ENCODE measurements at places on chromosomes 7 and 10.

- DNase-seq: no peak
Observed at GRCh38 chr10:124512040-124512428, 50.4 kb downstream of the LHPP start.

- DNase-seq: no peak
Observed at GRCh38 chr10:133226251-133226808, 3.7 kb upstream of the UTF1 start.

DNA sequence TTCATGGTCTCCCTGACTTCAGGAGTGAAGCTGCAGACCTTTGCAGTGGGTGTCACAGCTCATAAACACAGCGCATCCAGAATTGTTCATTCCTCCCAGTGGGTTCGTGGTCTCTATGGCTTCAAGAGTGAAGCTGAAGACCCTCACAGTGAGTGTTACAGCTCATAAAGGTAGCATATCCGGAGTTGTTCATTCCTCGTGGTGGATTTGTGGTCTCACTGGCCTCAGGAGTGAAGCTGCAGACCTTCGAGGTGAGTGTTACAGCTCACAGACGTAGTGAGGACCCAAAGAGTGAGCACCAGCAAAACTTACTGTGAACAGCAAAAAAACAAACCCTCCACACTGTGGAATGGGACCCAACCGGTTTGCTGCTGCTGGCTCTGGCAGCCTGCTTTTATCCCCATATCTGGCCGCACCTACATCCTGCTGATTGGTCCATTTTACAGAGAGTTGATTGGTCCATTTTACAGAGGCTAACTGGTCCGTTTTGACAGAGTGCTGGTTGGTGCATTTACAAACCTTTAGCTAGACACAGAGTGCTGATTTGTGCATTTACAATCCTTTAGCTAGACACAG is 308.8 kb downstream of the PTPRN2 start:
- DNase-seq: no peak

GRCh38 chr7:39951226-39952194 is 1.5 kb downstream of the CDK13 start:
- DNase-seq: peak; percentile 40

DNA sequence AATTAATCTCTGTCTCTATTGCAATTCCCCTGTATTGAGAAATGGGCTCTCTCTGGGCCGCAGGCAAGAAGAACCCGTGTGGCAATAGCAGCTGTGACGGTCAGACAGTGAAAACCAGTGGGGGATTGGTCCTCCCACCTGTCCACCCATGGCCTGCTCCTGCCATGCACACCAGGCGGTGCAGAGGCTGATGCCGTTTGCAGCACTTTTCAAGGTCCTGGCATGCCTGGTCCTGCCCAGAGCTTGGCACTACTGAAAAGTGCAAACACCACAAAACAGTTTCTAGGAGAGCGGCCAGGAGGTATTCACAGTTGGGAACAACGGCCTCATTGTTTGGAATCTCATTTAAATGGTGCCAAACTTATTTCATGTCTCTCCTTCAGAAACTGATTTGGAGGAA is 41.5 kb downstream of the PSPH start:
- peak; percentile 65 for DNase-seq

DNA sequence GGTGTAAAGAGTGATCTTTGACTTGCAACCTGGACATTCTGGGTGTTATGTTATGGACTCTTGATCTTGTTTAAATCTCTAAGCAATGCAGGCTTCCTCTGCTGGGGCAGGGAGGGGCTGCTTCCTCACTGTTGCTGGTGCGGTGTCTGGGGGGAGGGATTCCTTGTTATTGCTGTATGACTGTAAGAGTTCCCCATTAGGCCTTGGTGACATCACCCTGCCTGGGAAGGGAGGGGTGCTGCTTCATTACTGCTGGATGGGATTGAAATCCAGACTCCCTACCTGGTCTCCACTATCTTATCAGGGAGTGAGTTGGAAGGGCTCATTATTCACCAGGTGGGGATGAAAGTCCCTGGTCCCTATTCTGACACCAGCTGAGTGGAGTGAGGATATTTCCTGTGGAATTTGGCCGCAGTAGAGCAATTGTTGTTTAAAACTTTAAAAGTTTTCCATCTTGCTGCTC is 8.8 kb downstream of the OGDH start:
- DNase-seq: no peak

GRCh38 chr10:18179891-18180290 is 39.7 kb downstream of the CACNB2 start:
- no peak for DNase-seq

All from hippocampal formation (tissue), 2 donors.